Activated CD4-positive, alpha-beta T cell treated with anti-CD3 and anti-CD28 coated beads, Interleukin-2, amount 10 ng/mL, durations not matched to agents 7 days and 5 days (primary cell): ENCODE measurements at places on chromosomes 12 and 14. TPM values are rescaled to one million over a fixed set of nuclear protein-coding genes. Genes with fewer than 3 reads are reported as not detected.

The RAD51AP1 gene
- total RNA-seq: 48.2 TPM

The DPY19L2 gene
- 0.40 TPM for total RNA-seq

The IL22 gene
- 0.69 TPM for total RNA-seq

The RNASE9 gene
- not detected for total RNA-seq

The DDN gene
- 0.17 TPM for total RNA-seq

The BATF gene
- total RNA-seq: 39.4 TPM

The TMEM229B gene
- 25.1 TPM for total RNA-seq

The TSPAN8 gene
- total RNA-seq: not detected

The LMO3 gene
- total RNA-seq: not detected

The CAPRIN2 gene
- 15.6 TPM for total RNA-seq

The KRT85 gene
- not detected for total RNA-seq

The KCNMB4 gene
- 0.50 TPM for total RNA-seq

The ARMH4 gene
- not detected for total RNA-seq

The ACAD10 gene
- 30.8 TPM for total RNA-seq

The CARMIL3 gene
- 1.1 TPM for total RNA-seq

The PYGL gene
- total RNA-seq: not detected

The OTUB2 gene
- 2.4 TPM for total RNA-seq

The FAM216A gene
- 14.6 TPM for total RNA-seq

The ACOT6 gene
- total RNA-seq: not detected

The DNAI7 gene
- not detected for total RNA-seq

The GTF2A1 gene
- total RNA-seq: 46.9 TPM

The B4GALNT1 gene
- total RNA-seq: 0.77 TPM

The BCAT1 gene
- 7.3 TPM for total RNA-seq

The TNFAIP2 gene
- 0.60 TPM for total RNA-seq

The CLMN gene
- total RNA-seq: 0.42 TPM

The TIMM9 gene
- total RNA-seq: 36.2 TPM

The LRTM2 gene
- total RNA-seq: not detected

The L3HYPDH gene
- 18.3 TPM for total RNA-seq

The CMA1 gene
- total RNA-seq: not detected

The TAS2R13 gene
- 1.0 TPM for total RNA-seq

The ASCL1 gene
- total RNA-seq: not detected
